ENCODE measurements at places on chromosomes 7 and 10.
A peak's percentile ranks its signal among the peaks of the same experiment; 100 is the strongest.

DNA sequence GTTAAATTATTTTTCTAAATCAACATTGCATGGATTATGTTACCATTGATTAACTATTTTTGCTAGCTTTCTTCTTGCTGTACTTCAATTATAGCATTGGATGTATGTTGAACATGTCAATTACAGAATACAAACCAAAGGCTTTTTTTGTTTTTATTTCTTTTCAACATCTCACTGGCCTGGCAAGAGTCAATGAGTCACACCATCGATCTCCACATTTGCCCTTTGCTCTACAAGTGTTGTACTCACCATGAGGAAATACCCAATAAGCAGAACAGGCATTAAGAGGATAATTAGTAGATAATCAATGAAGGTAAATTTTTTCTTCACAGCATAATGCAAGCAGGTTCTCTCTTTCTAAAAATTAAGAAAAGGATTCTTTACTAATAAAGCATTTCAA lies 23.3 kb downstream of the ANKRD22 start:
- DNase-seq = no peak

GRCh38 chr10:71244431-71245419 lies 32.4 kb downstream of the UNC5B start:
- peak; percentile 80 for DNase-seq

GRCh38 chr10:49364747-49365146 lies 31.1 kb downstream of the DRGX start:
- DNase-seq = no peak

DNA sequence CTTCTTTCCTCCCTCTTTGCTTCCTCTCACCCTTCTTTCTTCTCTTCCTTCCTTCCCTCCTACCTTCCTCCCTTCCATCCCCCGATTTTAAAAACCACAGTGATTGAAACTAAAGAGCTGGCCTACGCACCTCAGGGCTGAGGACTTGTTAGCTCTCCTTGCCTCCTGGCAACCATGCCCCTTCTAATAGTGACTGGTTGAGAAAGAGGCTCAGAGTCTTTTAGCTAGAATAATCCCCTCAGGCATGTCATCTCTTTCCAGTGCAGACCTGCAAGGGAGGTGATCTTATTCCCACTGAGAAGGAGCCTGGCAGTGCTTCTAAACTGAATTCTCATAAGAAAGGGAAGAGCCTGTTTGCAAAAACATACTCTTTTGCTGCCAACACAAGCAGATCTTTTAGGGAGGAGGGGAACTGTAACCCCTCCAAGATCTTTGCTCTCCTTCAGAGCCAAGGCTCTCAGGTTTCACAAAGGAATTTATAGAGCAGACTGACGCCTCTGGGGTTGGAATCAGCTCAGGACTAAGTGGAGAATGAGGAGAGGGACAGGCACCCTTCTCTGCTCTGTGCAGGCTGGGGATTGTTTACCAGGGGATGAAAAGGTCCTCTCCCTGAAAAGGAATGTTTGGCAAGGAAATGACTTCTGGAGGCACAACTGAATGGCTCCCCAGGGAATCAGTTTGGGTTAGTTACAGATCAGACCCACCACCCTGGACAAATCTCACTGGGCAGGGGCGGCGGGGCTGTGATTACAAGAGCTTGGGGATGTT lies 9.4 kb upstream of the ANKRD1 start:
- no peak for DNase-seq

- DNase-seq = no peak
Measured at GRCh38 chr7:112282476-112283188, 76.1 kb downstream of the ZNF277 start.

DNA sequence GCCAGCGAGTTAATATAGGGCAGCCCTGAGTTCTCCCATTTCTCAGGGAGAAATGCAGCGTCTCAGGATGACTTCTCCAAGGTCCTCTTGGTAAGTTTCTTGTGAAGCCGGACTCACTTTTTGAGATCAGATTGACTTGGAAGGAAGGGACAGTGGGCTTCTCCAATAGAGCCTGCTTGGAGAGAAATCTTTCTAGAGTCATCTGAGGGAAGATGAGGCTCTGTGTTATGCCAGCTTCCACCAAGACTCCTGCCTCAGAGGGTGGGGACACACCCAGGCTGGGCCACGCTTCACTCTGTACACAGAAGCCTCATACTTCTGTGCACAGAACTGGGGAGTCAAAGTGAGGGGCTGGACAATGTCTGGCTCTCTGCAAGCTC lies 5.6 kb downstream of the C10orf105 start:
- no peak for DNase-seq

- no peak for DNase-seq
Measured at GRCh38 chr10:133231244-133231945, 1.4 kb downstream of the UTF1 start.

DNA sequence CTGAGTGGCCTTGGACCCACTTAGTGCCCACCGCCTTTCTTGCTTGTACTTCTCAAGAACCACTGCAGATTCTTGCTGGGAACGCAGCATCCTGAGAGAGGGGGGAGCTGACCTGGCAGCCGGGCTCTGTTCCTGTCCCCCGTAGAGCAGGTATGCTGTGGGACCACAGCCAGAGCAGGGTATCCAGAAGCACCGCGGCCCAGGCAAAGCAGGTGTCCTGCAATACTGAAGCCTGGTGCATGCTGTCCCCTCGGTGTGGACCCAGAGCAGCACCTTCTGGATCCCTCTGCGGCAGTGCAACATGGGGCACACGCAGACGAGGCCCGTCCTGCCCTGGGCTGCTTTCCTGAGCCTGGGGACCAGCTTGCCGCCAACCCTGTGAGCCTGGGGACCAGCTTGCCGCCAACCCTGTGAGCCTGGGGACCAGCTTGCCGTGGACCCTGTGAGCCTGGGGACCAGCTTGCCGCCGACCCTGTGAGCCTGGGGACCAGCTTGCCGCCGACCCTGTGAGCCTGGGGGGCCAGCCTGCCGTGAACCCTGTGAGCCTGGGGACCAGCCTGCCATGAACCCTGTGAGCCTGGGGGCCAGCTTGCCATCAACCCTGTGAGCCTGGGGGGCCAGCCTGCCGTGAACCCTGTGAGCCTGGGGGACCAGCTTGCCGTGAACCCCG lies 60.9 kb upstream of the ADGRA1 start:
- DNase-seq = no peak

DNA sequence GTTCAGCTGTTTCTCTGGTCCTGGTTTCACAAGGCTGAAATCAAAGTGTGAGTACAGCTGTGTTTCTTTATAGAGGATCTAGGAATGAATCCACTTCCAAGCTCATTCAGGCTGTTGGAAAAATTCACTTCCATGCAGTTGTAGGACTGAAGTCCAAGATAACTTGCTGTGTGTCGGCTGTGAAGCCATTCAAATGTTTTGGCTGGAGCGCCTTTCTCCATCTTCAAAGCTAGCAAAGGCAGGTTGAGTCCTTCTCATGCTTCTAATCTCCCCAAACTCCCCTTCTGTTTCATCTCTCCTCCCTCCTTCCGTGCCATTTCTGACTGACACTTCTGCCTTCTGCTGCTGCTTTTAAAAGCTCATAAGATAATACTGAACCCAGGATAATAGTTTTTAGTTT lies 1195.4 kb upstream of the LRRN3 start:
- DNase-seq = no peak

DNA sequence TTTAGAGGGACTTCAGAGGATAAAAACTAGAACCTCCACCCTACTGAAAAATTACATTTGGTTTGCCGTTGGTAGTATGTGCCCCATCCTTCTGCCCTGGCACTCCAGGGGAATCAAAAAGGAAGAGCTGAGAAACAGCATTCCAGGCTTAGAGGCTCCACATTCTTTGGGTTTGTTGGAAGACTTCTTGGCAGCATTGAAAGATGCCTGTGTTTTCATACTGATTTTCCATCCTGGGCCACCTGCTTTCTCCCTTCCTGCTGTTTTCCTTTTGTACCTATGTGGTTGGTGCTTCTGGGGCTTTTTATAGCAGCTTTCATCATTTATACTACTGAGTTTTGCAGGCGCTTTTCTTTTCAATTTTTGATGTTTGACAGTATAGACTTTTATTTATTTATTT lies 61.7 kb downstream of the AUTS2 start:
- no peak for DNase-seq

GRCh38 chr7:38002689-38003088 lies 82.2 kb downstream of the EPDR1 start:
- no peak for DNase-seq

DNA sequence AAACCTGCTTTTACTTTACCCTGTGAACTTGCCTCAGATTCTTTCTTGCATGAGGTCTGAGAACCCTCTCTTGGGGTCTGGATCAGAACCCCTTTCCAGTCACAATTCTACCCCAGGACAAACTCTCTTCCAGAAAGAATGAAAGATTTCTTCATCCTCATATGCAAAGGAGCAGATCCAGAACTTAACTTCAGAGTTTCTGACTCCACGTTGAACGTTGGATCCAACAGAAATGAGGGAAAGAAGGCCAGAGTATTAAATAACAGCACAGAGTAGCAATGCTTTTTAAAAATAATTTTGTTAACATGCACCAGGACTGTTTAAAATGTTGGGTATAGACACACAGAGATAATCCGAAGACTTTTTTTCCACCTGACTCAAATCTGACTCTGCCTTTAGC lies 632.9 kb upstream of the AUTS2 start:
- DNase-seq = no peak

DNA sequence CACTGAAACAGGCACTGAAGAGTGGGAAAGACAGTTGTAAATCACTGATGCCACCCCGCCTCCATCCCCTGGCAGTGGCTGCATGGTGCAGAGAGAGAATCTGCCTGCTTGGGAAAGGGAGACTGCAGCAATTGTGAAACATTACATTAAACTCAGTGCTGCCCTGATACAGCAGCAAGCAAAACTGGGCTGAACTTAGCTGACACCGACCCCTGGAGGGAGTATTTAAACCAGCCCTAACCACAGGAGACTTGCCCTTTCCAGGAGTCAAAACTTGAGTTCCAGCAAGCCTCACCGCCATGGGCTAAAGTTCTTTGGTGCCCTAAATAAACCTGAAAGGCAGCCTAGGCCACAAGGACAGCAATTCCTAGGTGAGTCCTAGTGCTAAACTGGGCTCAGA lies 109.4 kb upstream of the PLPP4 start:
- DNase-seq = no peak

Data from Kasumi-1 (cell line).